ENCODE measurements at places on chromosomes 2 and 18.
A peak's percentile ranks its signal among the peaks of the same experiment; 100 is the strongest.

GRCh38 chr2:70898363-70899240 is 37.1 kb upstream of the ATP6V1B1 start:
- H3K27me3 ChIP-seq: peaks cover 88% of the 10 kb centered on the region
- H3K36me3 ChIP-seq: no peaks in the 10 kb centered on the region
- H3K4me1 ChIP-seq: peaks cover 14% of the 10 kb centered on the region
- H3K4me3 ChIP-seq: no peak overlapping the region
- no peak overlapping the region for H3K27ac ChIP-seq

DNA sequence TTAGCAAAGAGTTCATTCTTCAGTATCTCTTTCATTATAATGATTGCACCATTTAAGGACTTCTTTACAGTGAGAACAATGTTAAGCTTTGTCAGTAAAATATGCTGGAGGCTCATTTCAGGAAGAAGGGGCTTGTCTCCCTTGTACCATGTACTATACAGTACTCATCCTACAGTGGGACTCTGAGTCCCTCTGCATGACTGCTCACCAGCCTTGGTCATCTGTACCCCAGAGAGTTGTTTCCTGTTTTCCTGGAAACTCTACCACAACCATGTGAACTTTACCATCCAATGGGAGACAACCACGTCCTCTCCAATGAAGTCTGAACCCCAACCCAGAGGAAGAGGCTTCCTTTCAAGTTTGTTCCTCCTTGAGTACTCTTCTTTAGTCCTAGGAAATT is 1171.1 kb upstream of the CRIM1 start:
- H3K27me3 ChIP-seq: no peaks in the 10 kb centered on the region
- H3K4me3 ChIP-seq: no peak overlapping the region
- H3K4me1 ChIP-seq: no peaks in the 10 kb centered on the region
- no peak overlapping the region for H3K27ac ChIP-seq

DNA sequence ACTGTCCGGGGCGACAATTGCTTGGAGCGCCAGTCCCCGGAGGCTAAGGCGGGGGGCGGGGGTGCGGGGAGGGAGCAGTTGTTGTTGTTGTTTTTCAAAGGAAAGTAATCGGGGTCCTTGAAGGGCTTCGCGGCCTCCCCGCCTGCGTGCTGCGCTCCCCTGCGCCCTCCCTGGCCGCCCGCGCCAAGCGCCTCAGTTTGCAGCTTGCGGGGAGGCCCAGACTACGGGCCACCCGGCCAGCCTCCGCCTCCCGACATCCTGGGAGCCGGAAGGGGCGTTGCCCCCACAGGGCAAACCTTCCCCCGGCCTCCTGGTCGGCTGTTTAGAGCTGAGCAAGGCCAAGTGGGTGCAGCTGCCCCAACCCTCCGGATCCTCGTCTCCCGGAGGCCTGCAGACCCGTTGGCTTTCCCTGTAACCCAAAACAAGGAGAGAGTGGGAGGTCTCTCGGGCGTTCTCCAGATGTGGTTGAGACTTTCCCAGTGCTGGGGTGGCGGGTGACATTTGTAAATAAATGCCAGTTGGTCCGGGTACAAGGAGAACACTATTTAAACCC is 3.7 kb upstream of the SIX3 start:
- peak overlapping the region; percentile 24 for H3K4me3 ChIP-seq
- peaks cover 78% of the 10 kb centered on the region for H3K27me3 ChIP-seq
- DNase-seq: peak; percentile 61
- peaks cover 35% of the 10 kb centered on the region for H3K4me1 ChIP-seq
- H3K27ac ChIP-seq: no peak overlapping the region
- H3K36me3 ChIP-seq: no peaks in the 10 kb centered on the region

DNA sequence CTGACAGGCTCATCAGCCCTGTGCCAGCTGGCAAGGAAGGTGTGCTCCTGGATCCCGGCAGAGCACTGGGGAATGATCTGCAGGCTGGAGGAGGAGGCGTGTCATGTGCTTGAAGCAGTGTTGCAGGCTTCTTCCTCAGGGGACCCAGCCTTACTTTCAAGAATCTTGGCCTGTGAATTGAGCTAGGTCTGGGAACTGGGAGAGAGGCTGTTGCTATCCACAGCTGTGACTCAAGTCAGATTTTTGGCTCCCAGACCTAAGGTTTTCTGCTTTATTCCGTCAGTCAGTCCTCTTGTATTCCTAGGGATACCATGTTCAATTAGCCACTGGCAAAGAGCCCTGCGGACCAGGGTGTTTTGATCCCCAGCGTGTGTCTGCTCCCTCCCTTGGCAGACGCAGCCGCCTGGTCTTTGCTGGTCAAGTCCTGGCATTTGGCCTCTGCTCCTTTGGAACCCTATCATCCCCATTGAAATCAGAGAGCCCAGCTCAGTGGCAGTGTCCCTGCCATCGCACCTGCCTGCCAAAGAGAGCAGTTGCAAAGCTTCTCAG is 32.4 kb downstream of the ASB1 start:
- H3K4me1 ChIP-seq: no peaks in the 10 kb centered on the region
- H3K4me3 ChIP-seq: no peak overlapping the region
- no peaks in the 10 kb centered on the region for H3K36me3 ChIP-seq
- H3K27me3 ChIP-seq: no peaks in the 10 kb centered on the region
- DNase-seq: no peak

DNA sequence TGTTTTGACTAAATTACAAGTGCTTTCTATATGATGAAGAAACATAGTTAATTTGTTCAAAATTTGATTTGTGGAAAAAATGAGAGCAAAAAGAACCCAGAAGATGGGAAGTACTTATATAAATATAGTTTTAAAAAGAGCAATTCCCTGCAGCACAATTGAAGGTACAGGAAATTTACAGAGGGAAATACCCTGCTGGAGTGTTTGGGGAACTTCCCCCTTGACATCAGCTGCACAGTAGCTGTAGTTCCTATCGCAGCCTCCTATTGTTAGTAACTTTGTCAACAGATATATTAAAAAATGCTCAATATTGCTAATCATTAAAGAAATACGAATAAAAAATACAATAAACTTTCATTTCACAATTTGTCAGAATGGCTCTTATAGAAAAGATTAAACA is 1118.8 kb upstream of the ZEB2 start:
- no peak for DNase-seq
- H3K4me3 ChIP-seq: no peak overlapping the region
- H3K27ac ChIP-seq: no peak overlapping the region
- no peaks in the 10 kb centered on the region for H3K36me3 ChIP-seq
- H3K4me1 ChIP-seq: no peaks in the 10 kb centered on the region

DNA sequence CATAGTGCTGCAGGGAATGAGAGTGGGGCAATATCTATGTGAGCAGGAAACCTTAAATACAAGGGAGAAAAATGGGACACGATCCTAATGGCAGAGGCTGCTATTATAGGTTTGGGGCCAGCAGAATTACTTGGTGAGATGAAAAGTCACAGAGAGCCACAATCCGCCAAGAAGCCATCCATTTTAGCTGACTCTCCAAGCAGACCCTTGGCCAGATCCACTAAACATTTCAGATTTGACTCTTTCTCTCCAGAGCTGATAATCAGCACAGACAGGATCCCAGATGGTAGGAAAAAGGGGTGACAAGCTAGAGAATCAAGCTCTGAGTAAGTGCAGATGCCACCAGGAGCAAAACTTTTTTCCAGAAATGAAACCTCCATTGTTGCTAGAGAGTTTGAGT is 61.5 kb downstream of the MAPK4 start:
- no peak for DNase-seq
- H3K27me3 ChIP-seq: peaks cover 12% of the 10 kb centered on the region
- no peaks in the 10 kb centered on the region for H3K36me3 ChIP-seq
- no peaks in the 10 kb centered on the region for H3K4me1 ChIP-seq
- no peak overlapping the region for H3K27ac ChIP-seq

DNA sequence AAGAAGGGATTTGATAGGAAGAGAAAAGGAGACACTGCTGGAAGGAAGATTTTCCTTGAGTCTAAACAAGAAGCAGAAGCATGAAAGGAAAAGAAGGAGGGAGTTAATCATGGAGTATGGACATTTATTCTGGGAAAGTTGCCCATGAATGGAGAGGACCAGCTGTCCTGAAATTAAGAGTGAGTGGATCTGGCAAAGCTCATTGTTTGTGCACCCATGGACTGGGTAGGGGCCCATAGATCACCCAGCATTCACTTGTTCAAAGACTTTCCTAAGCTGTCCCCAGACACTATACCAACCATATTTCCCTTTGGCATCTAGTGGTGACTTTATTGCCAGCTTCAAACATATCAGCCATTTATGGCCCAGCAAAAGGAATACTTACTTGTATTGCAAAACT is 422.7 kb downstream of the FBXO15 start:
- no peak for DNase-seq
- H3K4me1 ChIP-seq: no peaks in the 10 kb centered on the region
- H3K27me3 ChIP-seq: no peaks in the 10 kb centered on the region
- H3K4me3 ChIP-seq: no peak overlapping the region
- H3K27ac ChIP-seq: no peak overlapping the region

DNA sequence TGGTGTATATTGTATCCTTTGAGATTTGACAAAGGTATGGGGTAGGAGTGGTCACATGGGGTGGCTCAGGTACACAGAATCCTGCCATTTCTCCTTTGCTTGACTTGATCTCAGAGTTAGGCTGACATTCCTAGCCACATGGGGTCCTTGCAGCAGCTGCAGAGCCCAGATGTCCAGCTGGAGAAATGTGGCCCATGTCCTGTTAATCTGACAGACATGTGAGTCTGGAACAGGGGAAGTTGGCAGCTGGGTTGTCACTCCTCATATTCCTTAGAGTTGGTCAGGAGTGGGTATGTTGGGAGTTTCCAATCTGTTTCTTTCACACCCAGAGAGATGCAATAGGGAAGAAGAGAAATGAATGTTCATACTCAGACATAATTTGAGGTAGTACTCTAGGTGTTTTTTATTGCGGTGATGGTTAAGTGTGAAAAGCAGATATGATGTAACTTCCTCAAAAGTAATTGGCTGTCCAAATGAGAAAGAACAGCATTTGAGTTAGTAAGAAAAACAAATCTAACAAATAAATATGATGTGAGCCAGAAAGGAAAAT is 402.6 kb upstream of the MEIS1 start:
- H3K4me1 ChIP-seq: no peaks in the 10 kb centered on the region
- no peaks in the 10 kb centered on the region for H3K27me3 ChIP-seq
- no peak for DNase-seq
- H3K4me3 ChIP-seq: no peak overlapping the region

- no peak for DNase-seq
- no peaks in the 10 kb centered on the region for H3K36me3 ChIP-seq
- no peak overlapping the region for H3K27ac ChIP-seq
Observed at GRCh38 chr2:138713504-138713903, 66.7 kb downstream of the NXPH2 start.

All from activated CD8-positive, alpha-beta T cell treated with anti-CD3 and anti-CD28 coated beads for 36 hours (primary cell).